BJ (cell line): ENCODE measurements at places on chromosomes 11 and 22. TPM values are rescaled to one million over a fixed set of nuclear protein-coding genes. Genes with fewer than 3 reads are reported as not detected.

DNA sequence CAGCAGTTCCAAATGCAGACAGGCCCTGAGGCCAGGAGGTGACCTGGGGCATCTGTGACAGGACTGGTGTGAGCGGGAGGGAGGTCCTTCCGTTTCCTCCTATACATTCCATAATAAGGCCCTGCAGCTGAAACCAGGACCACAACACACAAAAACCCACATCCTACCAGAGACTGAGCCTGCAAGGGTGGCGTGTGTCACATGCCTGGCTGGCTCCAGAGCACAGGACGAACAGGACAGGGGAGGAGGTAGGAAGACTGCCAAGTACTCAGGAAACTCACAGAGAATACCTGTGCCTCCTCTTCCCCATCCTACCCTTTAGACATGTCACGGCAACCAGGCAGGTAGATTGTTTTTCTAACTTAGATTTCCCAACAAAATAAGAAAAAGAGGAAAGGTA lies 103.9 kb downstream of the ARL14EP start:
- no peak for DNase-seq

DNA sequence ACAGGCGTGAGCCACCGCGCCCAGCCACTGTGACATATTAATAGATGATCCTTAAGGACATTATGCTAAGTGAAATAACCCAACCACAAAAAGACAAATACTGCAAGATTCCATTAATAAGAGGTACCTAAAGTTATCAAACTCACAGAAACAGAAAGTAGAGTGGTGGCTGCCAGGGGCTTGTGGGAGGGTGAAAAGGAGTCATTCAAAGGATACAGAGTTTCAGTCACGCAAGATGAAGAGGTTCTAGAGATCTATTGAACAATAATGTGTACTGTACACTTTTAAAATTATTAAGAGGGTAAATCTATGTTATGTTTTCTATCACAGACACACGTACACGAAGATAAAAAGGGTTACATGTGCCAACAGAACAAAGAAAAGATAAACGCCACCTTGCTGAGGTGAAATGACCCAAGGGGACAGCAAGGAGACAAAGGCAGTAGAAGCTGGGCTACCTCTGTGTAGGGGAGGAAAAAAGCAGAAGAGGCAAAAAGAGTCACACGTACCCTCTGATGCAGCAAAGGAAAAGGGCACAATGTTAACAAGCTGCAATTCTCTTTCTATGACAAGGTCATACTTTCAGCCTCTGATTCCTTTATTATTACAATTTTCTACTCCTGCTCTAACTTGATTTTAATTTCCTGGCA lies 65.3 kb downstream of the AMBRA1 start:
- no peak for DNase-seq

- no peak for DNase-seq
Measured at GRCh38 chr11:106101819-106102218, 24.4 kb downstream of the AASDHPPT start.

GRCh38 chr11:45362636-45363035 lies 76.5 kb upstream of the SYT13 start:
- DNase-seq, result no peak

DNA sequence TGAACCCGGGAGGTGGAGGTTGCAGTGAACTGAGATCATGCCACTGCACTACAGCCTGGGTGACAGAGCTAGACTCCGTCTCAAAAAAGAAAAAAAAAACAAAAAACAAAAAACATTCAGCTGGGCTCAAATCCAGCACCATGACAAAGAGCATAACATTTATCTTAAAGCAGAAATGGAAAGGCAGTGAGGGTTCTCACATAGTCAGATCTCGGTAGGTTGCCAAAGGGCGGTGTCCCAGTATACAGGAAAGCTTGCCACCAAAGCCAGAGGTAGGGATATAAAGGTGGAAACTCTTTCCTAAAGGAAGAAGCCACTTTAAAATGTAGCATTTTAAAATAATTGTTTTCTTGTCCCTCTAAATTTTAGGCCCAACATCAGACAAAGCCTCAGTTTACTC lies 22.4 kb upstream of the CAPRIN1 start:
- no peak for DNase-seq

DNA sequence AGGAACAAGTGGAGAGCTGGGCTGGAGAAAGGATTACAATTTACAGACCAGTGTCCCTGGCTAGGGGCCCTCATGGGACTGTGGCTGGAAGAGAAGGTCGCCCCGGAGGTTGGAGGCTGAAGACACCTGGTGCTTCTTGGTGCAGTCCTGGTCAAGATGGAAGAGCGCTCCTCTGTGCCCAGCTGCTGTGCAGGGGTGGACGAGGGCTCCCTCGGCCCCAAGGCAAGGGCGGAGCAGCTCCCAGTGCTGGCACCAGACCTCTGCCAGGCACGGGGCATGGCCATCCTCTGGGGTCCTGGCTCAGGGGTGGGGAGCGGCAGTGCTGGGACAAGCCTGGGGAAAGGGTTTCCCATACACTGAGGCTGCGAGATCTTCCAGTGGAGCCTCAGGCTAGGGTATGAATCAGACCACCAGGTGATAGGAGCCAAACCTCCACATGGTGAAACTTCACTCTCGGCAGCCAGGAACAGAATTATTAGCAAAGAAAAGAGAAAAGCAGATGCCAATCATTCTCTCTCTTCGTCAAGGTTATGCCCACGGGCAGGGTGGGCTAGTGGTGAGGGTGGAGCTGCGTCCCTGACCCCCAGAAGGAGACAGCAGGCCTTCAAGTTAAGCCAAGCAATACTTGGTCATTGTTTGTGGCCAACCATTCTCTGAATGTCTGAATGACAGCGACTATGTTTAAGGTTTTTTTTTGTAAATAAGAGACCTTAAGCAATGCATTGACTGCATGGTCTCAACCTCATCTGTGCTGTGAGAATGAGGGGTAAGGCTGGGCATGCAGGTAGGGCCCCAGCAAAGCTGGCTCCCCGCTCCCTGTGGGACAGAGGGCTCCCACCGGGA lies 32.1 kb downstream of the PPM1F start:
- DNase-seq, result no peak

DNA sequence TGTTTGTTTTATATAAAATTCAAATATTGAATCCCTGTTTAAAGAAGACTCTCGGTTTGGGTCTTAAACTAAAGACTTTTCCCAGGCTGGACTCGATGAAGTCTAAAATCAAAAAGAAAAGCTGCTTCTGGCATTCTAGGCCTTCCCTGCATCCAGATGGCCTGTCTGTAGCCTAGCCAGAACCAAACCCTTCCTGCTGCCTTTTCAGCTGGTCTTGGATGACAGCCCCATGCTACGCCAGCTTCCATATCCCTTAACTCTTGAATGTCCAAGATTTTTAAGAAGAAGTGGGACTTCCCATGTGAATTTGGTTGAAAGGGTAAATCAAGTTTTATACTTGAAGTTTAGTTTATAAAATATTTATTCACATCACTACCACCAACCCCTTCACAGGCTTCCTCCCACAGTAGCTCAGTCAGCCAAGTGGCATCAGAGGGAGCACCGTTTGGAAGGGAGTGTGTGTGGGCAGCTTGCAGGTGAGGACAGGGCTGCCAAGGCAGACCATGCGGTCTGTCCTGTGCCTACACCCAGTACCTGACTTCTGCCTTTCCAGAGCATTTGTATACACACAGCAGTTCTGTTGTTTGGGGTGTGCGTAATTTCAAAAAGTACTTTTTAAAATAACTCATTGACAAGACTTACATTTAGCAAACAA lies 18.2 kb upstream of the PSMA1 start:
- DNase-seq, result no peak

- no peak for DNase-seq
Measured at GRCh38 chr22:42134100-42135020, 3.8 kb upstream of the CYP2D6 start.

DNA sequence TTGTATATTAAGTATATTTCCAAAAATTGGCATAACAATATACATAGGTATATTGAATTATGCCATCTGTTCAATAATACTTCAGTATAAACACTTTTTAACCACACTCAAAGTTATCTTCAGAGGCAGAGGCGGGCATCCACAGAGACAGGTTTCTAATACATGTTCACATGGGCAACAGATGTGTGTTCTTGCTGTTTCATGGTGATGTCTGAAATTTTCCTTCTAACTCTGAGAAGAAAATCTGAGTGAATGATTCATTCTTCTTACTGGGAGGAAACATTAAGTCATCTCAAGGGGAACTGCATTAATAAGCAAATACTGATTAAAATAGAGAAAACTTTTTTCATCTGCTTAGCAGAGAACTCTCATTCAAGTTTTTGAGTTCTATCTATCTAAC lies 1074.5 kb downstream of the LRRC4C start:
- DNase-seq, result peak; percentile 62

DNA sequence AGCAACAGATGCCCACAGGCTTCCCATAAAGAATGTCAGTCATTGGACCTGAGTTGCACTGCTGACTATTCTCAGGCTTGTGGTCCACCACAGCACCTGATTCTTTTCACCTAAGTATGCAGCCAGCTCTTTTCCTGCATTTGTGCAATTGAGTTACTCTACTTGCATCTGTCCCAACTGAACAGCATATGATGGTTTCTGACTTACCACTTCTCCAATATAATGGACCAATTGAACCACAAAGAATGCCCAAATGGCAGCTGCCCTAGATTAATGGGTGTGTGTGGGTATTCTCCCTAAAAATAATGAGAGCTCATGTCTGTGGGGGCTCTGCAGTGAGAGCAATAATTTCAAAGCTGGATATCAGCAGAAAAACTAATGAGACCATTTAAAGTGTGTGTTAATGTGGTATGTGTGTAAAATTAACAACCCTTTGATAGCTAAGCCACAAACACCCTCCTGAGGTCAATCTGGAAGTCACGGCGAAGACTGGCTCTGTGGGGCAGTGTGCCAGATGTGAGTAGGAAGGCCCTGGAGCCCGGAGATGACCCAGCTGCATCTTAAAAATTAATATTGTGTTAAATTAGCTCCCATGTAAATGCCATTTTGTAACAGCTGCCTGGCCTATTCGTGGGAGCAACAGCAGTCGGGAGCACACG lies 43.8 kb downstream of the SC5D start:
- no peak for DNase-seq

DNA sequence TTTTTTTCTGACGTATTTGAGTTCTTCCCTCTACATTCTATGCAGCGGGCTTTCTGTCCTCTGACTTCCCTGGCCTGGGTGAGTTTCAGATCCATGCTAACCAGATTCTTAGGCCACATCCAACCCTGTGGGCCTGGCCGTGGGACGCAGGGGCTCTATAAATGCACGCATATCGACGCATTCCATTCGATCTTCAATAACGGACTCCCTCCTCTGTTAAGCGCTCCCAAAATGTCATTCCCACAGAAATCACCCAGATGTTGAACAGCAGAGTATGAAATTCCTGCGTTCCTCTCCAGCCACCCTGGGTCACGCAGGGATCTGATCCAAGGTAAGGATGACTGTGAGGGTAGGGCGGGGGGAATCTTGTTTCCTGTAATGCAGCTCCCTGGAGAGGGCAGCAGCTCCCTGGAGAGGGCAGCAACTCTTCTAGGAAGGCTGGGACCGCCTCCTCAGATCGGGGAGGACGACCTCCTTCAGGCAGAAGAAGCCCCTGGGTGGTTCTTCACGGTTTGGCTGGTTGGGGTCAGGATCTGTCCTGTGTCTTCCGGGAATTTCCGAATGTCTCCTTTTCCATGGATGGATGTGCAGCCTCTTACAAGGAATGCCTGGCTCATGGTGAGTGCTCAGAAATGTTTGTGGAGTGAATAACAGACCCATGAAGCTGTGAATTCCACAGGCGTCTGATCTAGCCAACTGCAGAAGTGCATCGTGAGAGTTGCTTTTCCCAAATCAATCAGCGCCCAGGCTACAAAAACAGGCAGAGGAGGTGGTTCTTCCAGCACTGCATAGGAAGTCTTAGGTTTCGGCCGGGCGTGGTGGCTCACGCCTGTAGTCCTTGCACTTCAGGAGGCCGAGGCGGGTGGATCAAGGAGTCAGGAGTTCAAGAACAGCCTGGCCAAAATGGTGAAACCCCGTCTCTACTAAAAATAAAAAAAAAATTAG lies 12.2 kb downstream of the MRGPRD start:
- DNase-seq, result no peak

SYT12 gene
- polyA plus RNA-seq, result 0.13 TPM in 2 replicates

CXCR5 gene
- polyA plus RNA-seq, result not detected in 2 replicates

SLC1A2 gene
- 0.60 and 0.83 TPM in 2 replicates for polyA plus RNA-seq

ANO9 gene
- polyA plus RNA-seq, result not detected in 2 replicates
